ENCODE measurements at places on chromosomes 1 and 21. TPM values are rescaled to one million over a fixed set of nuclear protein-coding genes. Genes with fewer than 3 reads are reported as not detected.

DNA sequence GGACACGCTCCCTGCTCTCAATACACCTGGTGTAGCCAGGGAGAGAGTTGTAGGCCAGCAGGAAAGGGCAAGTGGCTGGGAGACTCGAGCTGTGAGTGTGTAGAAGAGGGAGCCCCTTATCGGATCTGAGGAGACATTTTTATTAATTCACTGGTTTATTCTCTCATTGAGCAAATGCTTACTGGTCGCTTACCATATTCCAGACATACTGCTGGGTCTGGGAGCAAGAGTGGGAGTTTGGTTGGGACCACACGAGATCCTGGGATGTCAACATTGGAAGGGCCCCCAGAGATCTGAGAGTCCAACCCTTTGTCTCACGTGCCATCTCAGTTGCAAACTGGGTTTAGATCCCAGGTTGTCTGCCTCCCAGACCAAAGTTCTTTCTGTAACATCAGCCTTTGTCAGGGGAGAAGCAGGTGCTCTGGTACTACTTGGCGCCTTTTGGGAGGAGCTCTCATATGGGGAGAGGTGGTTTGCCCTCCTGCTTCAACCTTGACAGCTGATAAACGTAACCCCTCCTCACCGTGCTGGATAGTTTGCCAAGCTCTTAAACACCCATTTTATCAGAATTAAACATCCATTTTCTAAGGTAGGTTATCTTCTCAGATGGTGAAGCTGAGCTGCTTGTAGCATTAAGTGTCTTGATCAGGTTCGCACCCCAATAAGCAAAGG lies 742 bp downstream of the TMEM222 start:
- no peak for DNase-seq
- H3K4me3 ChIP-seq, result peak overlapping the region; percentile 77
- H3K4me1 ChIP-seq, result peaks cover 3% of the 10 kb centered on the region
- H3K36me3 ChIP-seq, result peaks cover 15% of the 10 kb centered on the region
- H3K27me3 ChIP-seq, result 0 out of 2 replicates have a peak, but pooled peaks cover 6% of the 10 kb centered on the region
- peak overlapping the region; percentile 60 for H3K27ac ChIP-seq

DNA sequence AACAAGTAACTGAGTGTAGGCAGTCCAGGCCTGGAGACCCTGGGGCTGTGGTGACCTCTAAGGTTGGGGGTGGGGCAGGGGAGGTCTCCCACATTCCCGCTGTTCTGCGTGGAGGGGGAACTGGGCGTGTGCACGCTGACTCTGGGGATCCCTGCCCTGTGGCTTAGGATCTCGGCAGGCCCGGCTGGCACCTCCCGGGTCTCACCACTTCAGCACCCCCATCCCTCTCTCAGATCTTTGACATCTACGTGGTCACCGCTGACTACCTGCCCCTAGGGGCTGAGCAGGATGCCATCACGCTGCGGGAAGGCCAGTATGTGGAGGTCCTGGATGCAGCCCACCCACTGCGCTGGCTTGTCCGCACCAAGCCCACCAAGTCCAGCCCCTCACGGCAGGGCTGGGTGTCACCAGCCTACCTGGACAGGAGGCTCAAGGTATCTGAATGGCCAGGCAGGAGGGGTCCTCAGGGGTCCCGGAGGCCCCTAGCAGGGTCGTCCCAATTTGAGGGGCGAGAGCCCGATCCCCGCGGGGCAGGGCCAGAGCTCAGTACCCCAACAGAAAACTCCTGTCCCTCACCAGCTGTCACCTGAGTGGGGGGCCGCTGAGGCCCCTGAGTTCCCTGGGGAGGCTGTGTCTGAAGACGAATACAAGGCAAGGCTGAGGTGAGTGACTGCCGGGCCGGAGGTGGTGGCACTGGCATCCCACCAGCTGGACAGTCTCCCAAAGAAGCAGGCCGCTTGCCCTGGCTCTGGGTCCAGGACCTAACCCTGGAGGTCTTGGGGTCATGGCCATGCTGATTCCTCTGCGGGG lies 68.7 kb downstream of the TRIM11 start:
- DNase-seq, result no peak
- H3K4me1 ChIP-seq, result 0 out of 2 replicates have a peak, but pooled peaks cover 2% of the 10 kb centered on the region
- H3K27ac ChIP-seq, result no peak overlapping the region
- H3K36me3 ChIP-seq, result no peaks in the 10 kb centered on the region
- no peak overlapping the region for H3K4me3 ChIP-seq

ALG14 gene
- total RNA-seq, result 4.6 TPM

- DNase-seq, result peak; percentile 60
- H3K27me3 ChIP-seq, result no peaks in the 10 kb centered on the region
- no peaks in the 10 kb centered on the region for H3K36me3 ChIP-seq
- peaks cover 29% of the 10 kb centered on the region for H3K4me1 ChIP-seq
- no peak overlapping the region for H3K4me3 ChIP-seq
- no peak overlapping the region for H3K27ac ChIP-seq
Measured at GRCh38 chr1:19811206-19811851, 3.8 kb downstream of the RNF186 start.

SLC26A9 gene
- total RNA-seq, result 0.30 TPM

GRCh38 chr21:44853601-44854390 lies 19.7 kb downstream of the PTTG1IP start:
- H3K36me3 ChIP-seq, result peaks cover 82% of the 10 kb centered on the region
- DNase-seq, result no peak
- no peak overlapping the region for H3K27ac ChIP-seq
- no peak overlapping the region for H3K4me3 ChIP-seq

GRCh38 chr1:51768971-51769588 lies 109.4 kb downstream of the NRDC start:
- peak; percentile 75 for DNase-seq
- H3K27me3 ChIP-seq, result no peaks in the 10 kb centered on the region
- no peak overlapping the region for H3K27ac ChIP-seq

All from SJCRH30 (cell line).